ENCODE measurements at places on chromosomes 7 and 10. TPM values are rescaled to one million over a fixed set of nuclear protein-coding genes. Genes with fewer than 3 reads are reported as not detected.

Gene LRRC17
- 0.98 TPM for total RNA-seq

Gene WEE2
- total RNA-seq = not detected

Gene CDHR3
- 3.6 TPM for total RNA-seq

Gene AVPI1
- 15.8 TPM for total RNA-seq

Gene SPDYE8
- total RNA-seq = not detected

Gene SYT15
- total RNA-seq = 0.61 TPM

Gene TPST1
- total RNA-seq = 26.6 TPM

Gene TRIM74
- 0.35 TPM for total RNA-seq

DNA sequence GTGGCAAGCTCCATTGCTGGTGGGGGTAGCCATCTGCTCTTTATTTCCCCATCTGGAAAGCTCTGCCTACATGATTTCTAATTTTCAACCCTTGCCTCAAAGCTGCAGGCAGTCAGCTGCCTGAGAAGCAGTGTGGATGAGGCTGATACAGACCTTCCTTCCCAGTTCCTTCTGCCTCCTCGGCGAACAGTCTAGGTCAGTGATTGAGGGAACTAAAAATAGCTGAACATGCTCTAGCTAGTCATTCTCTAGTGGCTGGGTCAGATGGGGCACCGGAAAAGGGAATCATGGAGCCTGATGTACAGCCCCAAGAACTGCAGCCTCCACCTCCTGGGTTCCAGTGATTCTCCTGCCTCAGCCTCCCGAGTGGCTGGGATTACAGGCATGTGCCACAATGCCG lies 48.7 kb downstream of the NAMPT start:
- no peak for DNase-seq

GRCh38 chr7:52708846-52709245 lies 326.6 kb upstream of the POM121L12 start:
- no peak for DNase-seq

- peak; percentile 58 for DNase-seq
Observed at GRCh38 chr7:82443547-82444219, at the start of gene CACNA2D1. CACNA2D1 (minus strand) TSS chr7:82443777.

DNA sequence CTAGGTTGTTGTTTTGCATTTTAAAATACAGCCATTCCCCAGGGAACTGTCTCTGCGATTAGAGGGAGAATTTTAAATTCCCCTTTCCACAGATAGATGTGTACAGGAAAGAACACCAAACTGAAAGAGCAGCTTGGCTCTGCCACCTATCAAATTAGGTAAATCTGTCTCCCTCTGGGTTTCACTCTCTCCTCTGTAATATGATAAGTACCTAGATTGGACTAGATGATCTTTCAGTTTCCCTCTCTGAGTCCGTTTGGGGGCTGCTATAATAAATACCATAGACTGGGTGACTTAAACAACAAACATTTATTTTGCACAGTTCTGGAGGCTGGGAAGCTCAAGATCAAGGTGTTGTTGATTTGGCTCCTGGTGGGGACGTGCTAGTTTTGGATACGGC lies 186.0 kb downstream of the KIF20B start:
- DNase-seq = no peak

DNA sequence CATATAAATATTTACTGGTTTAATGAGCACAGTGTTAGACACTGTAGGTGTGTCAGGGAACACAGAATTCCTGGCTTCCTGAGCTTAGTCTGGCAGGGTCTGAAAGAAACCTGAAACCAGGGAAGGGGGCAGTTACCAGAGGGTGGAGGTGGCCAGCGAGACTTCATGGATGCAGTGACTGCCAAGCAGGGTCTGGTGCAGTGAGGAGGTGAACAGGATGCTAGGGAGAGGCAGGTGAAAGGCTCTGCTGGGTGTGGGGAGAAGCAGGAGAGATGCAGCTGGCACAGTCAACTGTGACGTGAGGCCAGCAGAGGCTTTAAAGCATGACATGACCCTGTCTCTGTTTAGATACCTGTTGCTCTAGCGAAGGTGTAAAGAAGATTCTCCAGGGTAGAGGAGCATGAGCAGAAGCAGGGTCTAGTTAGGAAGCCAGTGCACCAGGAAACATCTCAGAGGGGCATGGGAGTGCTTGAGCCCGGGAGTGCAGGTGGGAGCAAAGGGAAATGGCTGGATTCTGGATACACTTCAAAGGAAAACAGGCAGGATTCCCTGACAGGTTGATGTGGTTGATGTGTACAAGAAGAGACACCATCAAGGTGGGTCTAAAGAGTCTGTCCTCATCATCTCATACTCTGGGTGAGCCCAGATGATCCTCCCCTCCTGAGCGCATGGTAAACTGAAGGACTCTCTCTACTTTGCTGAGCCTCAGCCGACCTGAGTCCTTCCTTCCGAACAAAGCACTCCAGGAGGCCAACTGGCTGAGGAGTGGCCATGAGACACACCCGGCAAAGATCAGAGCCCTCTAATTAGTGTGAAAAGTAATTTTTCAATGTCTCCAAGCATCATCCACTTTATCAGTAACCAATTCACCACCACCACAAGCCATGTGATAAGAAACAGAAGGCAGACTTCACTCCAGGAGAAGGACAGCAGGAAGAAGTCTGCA lies 186.8 kb downstream of the COBL start:
- DNase-seq = no peak

- peak; percentile 50 for DNase-seq
Observed at GRCh38 chr7:44288811-44289340, 36.5 kb downstream of the CAMK2B start.

GRCh38 chr7:145520284-145520683 lies 596.3 kb upstream of the CNTNAP2 start:
- no peak for DNase-seq

GRCh38 chr10:117477961-117478670 lies 64.4 kb upstream of the EMX2 start:
- no peak for DNase-seq

All from right lobe of liver (tissue), 6 donors.